ENCODE measurements at places on chromosomes 4 and X. TPM values are rescaled to one million over a fixed set of nuclear protein-coding genes. Genes with fewer than 3 reads are reported as not detected.

Gene H2BW2
- polyA plus RNA-seq = not detected

DNA sequence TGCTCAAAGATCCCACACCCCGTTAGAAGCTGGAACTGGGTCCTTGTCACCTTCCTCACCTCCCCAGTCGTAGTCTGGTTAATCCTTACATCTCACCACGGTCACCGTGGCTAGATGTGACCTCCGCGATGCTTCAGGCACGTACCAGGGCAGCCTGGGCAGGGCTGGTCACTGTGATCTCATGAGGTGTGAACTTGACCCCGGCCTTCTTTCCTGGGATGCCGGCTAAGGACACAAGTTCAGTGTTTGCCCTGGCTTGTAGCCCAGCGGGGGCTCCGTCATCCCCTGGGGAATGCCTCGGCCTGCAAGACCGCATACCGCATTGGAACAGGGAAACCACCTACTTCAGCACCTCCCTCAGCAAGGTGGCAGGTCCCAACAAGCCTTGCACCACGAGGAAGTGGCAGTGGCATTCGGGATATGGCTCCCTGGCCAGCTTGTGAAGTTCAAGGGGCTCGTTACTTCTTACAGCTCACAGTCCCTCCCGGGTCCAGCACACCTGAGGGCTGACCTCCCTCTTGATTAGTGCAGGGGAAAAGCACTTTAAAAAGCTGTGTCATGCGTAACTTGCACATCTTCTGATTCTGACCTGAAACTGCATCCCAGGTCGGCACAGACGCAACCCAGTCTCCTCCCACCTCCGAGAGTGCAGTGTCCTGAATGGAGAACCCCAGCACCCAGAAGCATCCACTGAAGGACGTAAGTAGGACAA, 25.9 kb downstream of the NOP14 start:
- no peak for DNase-seq

GRCh38 chr4:128847082-128847724, 37.7 kb downstream of the JADE1 start:
- no peak for DNase-seq

- DNase-seq = no peak
Measured at GRCh38 chr4:117324851-117325491, 239.6 kb upstream of the TRAM1L1 start.

GRCh38 chr4:163710158-163710557, 215.7 kb downstream of the TMA16 start:
- DNase-seq = no peak

DNA sequence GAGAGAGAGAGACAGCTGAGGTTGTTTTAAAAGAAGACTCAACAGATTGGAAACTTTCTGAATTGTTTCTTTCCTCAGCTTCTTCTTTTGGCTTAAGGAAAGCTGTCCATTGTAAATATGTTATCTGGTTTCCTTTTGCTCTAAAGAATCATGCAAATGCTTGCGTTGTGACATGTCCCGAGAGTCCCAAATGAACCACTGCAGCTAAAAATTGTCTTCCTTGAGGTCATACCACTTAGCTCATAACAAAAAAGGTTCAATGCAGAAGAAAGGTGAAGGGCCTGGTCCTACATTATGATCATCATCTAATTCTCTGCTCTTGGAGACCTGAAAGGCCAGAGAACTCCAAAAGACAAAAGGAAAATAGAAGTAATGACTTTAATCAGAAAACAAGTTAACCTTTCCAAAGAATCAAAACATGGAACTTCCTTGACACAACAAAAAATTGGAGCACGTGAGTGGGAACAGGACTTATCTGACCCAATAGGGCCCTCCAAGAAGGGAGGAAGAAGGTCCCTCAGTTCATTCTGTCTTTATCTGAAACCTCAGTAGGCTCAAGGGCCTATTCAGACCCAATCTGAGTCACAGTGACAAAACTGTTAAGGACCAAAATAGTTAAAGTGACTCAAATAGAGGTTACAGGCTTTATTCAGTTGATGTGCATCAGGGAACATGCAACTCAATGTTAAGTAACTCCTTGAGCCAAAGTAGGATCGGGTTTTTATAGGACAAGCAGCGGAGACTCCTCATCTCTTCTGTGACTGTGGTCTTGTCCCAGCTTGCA, 14.7 kb upstream of the VSIG1 start:
- DNase-seq = no peak

DNA sequence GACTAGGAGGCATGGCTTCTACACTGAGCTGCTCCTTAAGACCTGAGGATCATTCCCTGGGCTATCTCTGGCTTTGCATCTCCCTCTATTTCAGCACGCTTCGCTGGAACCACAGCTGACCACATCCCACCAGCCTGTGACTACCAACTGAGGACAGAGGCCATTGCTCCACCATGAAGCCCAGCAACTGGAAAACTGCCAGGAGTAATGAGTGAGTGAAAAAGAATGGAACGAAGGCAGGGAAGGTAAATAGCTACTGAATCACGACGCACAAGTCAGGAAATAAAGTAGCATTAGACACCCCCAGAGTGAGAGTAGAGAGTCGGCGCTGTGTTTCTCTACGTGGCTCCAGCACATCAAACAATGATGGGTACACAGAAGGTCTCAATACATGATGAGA, 314.7 kb downstream of the LDB2 start:
- no peak for DNase-seq
